CD4-positive, alpha-beta T cell (primary cell): ENCODE measurements at places on chromosomes 5 and 9.

GRCh38 chr9:13832446-13832845, 481.5 kb downstream of the NFIB start:
- DNase-seq: no peak

DNA sequence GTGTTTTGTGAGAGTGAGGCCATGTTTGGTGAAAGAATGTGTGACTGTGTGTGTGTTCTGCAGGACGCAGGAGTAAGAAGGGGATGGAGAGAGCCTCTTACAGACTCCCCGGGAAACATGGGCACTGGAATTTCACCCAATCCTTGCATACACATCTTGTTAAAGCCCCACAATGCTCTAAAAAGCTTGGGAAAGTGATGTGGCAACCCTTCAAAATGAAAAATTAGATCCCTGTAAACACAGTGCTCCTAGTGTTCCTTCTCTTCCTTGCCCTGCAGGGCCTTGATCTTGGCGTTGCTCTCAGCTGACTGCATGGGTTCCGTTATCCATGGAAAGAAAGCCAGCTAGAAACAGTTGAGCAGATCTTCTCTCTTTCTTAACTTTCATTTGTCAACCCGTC, 701.7 kb downstream of the SEMA5A start:
- no peak for DNase-seq

- DNase-seq: peak; percentile 88
Observed at GRCh38 chr5:151150471-151151262, 6.9 kb downstream of the ANXA6 start.

- no peak for DNase-seq
Observed at GRCh38 chr9:93343663-93344062, 107.8 kb upstream of the FAM120A start.

- no peak for DNase-seq
Observed at GRCh38 chr5:2143646-2144353, 261.1 kb upstream of the IRX4 start.

DNA sequence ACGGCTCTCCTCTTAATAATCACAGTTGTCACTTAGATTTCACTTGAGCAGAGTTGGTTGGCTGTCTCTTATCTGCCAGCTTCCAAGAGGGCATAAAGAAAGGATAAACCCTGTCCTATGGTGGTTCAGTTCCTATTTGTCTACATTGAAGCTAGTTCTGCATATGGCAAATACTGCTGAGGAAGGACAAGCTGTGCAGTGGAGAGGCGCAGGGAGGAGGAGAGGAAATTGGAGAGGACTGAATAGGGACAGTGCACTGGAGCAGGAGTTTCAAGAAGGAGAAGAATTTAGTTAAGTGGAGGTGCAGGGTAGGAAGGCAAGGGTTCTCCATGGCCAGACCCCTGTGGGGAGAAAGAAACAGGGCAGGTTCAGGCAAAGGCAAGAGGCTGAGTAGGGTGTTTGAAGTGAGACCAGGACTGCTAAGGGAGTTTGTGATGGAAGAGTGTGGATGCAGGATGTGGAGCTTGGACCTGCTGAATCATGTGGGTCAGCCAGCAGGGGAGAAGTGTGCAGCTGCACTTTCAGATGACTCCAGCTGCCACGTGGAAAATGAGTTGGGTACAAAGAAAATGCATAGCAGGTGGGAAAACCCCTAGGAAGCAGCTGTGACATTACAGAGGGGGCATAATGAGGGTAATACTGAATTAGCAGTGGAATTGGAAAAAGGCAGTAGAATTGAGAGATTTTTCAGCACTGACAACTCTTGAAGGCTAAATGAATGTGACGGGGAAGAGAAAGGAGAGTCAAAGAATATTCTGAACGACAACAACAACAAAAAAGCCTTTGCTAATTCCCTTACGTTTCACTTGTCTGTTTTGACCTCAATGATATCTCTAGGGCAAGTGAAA, 66.8 kb downstream of the MAMDC2 start:
- no peak for DNase-seq

GRCh38 chr5:80149161-80149609, 106.7 kb downstream of the SERINC5 start:
- no peak for DNase-seq

GRCh38 chr5:167561796-167562195, 729.6 kb upstream of the WWC1 start:
- DNase-seq: no peak

- no peak for DNase-seq
Observed at GRCh38 chr5:126274076-126274762, 149.0 kb upstream of the GRAMD2B start.

GRCh38 chr9:88794100-88794499, 197.2 kb upstream of the S1PR3 start:
- no peak for DNase-seq

DNA sequence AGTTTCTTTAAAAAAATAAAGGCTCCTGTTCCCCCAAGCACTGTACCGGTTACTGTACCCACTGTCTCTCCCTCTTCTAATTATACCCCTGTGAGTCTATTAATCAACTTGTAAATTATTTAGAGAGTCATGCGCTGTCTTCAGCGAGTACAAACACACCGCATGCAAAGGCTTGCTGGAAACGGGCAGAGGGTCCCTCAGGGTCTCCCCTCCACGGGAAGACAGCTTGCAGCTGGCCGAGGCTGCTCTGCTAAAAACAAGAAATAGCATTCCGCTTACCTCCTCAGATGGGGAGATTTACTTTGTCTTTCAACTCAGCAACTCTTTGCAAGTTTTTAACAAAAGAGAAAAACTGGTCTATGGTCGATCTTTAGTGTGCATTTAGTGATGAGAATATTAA, 71.8 kb downstream of the AK8 start:
- no peak for DNase-seq

GRCh38 chr9:16138561-16139491, 586.0 kb downstream of the CCDC171 start:
- no peak for DNase-seq

- DNase-seq: no peak
Observed at GRCh38 chr5:170182491-170182890, 50.3 kb upstream of the C5orf58 start.
